ENCODE measurements at places on chromosomes 1 and 21.

- H3K27me3 ChIP-seq: no peaks in the 10 kb centered on the region
- peak overlapping the region; percentile 80 for H3K27ac ChIP-seq
- no peak overlapping the region for H3K4me3 ChIP-seq
- H3K4me1 ChIP-seq: peaks cover 67% of the 10 kb centered on the region
- no peak for DNase-seq
These were observed 7.0 kb downstream of the TINAGL1 start for GRCh38 chr1:31583082-31583994.

GRCh38 chr1:22936681-22937080, 36.0 kb downstream of the LACTBL1 start:
- no peaks in the 10 kb centered on the region for H3K36me3 ChIP-seq
- H3K27ac ChIP-seq: no peak overlapping the region

- no peaks in the 10 kb centered on the region for H3K4me1 ChIP-seq
- no peak overlapping the region for H3K4me3 ChIP-seq
- H3K36me3 ChIP-seq: peaks cover 8% of the 10 kb centered on the region
- H3K27me3 ChIP-seq: no peaks in the 10 kb centered on the region
These were observed 65.6 kb downstream of the GTF2B start for GRCh38 chr1:88825721-88826120.

GRCh38 chr1:85033221-85033620, 15.1 kb downstream of the MCOLN3 start:
- no peak overlapping the region for H3K27ac ChIP-seq
- H3K27me3 ChIP-seq: no peaks in the 10 kb centered on the region
- DNase-seq: no peak
- H3K4me1 ChIP-seq: no peaks in the 10 kb centered on the region

Data from thyroid gland (tissue), 4 donors.